Liver (tissue), 10 donors: ENCODE measurements at places on chromosomes 4 and X. TPM values are rescaled to one million over a fixed set of nuclear protein-coding genes. Genes with fewer than 3 reads are reported as not detected.

DNA sequence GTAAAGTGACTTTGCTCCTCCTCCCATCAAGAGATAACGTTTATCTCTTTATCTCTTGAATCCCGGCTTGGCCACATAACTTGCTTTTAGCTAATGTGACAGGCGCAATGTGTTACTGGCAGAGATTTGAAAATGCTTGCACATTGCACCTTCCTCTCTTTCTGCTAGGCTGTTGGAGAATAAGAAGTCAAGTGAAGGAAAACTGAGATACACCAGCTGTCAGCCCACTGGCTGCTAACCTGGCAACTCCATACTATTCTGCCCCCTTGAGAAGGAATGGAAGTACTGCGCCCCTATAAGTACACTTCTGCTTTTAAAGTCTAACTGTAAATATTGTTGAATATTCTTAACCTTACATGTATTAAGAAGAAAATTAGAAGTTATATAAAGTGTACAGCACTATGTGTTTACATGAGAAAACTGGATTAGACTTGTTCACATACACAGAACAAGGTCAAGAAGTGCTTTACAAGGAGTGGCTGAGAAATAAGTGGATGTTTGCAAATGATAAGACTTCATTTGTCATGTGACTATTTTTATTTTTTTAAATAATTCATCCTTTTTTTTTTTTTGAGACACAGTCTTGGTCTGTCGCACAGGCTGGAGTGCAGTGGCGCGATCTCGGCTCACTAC is 424.5 kb upstream of the CTSO start:
- no peak for DNase-seq

- no peak for DNase-seq
These were observed 63.8 kb upstream of the ENPP6 start for GRCh38 chr4:184281231-184282139.

DNA sequence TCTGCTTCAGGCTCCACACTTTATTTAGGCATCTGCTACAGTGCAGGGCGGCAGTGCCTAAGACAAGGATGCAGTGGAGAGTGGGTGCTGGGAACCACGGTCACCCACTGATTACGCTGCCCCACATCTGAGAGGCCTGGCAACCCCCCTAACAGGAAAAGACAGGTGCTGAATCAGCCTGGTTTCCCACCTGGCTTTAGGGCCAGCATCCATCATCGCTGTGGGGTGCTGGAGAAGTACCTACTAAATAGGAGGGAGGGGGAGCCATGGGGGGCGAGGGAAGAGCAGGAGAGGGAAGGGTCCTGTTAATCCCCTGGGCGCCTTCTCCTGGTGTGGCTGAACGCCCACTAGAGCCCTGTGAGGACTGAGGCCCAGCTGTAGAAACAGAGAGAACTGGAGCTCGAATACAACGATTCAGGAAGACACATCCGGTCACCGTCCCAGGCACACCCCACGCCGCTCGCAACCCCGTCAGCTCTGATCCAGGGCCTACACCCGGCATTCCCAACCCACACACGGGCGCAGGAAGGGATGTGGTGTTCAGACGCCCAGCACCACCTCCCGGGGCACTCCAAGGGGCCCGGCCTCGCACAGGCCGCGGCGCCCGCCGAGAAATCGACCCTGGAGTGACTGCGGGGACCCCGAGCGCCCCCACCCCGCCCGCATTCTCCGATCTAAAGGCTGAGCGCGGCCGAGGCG is 554 bp downstream of the DCTD start:
- peak; percentile 54 for DNase-seq

MAP3K15 gene
- total RNA-seq, result 0.28 TPM

SMPX gene
- 0.09 TPM for total RNA-seq
